CD4-positive, alpha-beta T cell treated with Interleukin-21 for 1 hour (primary cell): ENCODE measurements at places on chromosomes 5 and 9.

GRCh38 chr5:101009758-101010519, 106.9 kb upstream of the ST8SIA4 start:
- no peak for DNase-seq

DNA sequence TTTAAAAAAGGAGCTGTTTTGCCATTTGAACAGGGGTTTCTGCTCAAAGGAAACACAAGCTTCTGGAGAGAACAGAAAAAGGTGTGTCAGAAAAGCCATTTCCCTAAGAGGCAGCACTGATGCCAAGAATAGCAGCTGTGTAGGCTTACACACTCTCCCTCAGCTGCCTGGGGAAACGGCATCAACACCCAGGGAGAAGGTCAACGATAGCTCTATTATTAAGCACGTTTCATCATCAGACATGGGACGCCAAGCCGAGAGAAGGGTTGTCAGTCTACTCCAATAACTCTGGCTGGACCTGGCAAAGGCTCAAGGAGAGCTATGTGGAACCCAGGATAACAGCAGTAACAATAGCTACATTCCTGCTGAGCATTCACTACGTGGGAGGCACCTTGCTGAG, 314.2 kb downstream of the CDK5RAP2 start:
- no peak for DNase-seq

GRCh38 chr5:120464627-120465435, 731 bp downstream of the PRR16 start:
- DNase-seq: no peak

GRCh38 chr5:178788381-178789085, 58.1 kb upstream of the ZNF354A start:
- no peak for DNase-seq

DNA sequence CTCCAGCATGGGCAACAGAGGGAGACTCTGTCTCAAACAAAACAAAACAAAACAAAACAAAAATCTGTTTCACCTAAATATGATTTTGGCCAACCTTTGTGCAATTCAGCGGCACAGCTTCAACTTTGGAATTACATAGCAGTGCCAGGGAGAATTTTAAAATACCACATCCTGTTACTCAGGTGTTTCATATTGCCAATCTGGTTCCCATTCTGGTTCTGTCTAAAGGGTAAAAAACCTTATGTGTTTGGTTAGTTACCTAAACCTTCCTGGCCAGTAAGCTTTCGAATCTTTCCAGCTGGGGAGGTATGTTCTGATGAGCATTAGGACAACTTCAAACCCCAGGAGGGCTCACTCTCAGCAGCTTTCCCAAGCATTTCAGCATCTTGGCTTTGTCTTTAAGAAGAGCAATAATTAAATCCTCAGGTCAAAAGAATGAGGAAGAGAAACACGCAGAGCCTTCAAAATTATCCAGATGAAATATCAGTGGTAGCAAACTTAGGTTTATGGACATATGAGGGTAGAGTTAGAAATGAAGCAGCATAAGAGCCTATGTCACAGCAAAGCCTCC, 2.7 kb downstream of the DAB2 start:
- DNase-seq: no peak

DNA sequence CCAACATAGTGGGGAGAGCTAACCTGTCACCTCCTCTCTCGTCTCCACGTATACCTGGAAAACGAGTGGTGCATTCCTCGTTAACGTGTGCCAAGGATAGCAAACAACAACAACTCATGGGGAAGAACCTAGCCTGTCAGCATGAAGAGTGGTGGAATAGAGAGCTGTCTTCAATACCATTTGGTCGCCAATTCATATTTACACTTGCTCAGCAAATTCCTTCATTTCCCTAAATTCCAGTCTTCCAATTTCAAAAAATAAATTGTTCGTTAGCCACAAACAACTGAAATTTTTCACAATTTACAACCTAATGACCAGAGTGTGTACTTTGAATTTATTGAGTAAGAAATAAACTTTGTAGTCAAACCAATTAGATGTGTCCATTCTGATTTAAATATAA, 344.8 kb downstream of the NTRK2 start:
- no peak for DNase-seq

DNA sequence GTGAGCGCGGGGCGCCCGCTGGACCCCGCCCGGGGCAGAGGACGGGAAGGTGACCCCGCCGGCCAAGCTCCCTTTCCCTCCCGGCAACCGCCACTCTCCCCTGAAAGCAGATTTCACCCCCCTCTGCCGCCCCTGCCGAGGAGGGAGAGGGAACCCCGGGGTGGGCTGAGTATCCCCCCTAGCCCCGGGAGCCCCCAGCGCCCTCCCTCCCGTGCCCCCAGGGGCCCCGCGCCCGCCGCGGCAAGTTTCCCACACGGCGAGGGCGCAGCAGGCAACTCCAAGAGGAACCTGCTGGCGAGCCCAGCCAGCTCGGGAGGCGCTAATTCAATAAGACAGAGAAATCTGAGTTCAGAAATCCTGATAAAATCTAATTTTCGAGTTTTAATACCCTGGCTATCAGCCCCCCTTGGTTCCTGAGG, 1.6 kb downstream of the NTNG2 start:
- no peak for DNase-seq

DNA sequence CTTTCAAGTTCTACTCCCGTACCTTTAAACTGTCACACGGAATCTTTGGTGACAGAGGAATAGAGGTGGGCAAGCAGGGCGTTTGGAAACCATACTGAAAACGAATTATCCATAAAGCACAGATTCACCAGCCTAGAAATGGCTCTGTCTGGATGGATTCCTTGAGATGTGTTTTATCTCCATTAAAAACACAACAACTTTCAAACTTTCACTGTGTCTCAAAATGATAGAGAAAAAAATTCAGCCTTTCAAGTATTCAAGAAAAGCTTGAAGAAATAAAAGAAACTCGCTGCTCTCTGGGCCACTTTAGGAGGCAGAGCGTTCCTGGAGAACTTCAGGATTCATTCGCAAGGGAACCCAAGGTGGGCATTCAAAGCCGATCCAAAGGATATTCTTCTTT, 589 bp upstream of the THBS4 start:
- DNase-seq: no peak

DNA sequence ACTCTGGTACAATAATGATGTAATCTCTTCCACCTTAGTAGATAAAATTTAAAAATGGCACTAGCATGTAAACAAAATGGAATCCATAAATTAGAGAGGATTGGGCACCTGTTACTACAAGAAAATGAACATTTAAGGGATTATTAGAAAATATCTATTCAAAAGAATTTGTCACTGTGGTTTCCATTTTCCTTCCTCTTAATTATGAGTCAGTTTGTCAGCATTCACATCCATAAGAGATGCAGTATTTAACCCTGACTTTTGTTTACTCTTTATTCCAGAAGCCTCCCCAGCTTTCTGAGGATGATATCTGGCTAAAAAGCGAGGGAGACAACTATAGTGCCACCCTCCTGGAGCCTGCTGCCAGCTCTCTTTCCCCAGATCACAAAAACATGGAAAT, 72.1 kb downstream of the C9orf152 start:
- no peak for DNase-seq

GRCh38 chr5:96079075-96079474, 117.4 kb upstream of the ELL2 start:
- no peak for DNase-seq

- DNase-seq: no peak
Observed at GRCh38 chr9:93579711-93580516, 3.5 kb downstream of the PHF2 start.

DNA sequence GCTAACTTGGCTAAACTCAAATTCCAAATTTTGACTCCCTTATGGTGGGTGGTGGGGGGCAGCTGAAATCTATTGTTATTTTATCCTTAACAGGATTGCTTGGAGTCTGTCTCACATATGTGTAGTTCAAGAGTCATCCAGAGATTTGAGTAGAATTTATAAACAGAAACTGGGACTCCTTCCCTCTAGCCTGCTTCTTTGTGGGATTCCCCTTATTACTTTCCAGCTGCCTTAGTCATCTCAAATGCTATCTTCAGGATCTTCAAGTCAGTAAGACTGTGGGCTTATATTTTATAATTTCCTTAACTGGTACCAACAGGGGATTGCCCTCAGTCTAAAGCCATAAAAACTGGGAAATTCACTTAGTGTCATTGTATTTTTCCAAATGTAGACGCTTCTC, 55.5 kb downstream of the NNT start:
- no peak for DNase-seq

GRCh38 chr9:113566712-113567071, 103.2 kb downstream of the RGS3 start:
- DNase-seq: no peak

- DNase-seq: no peak
Observed at GRCh38 chr5:6452622-6453504, 4.2 kb downstream of the UBE2QL1 start.

GRCh38 chr5:124824637-124825158, 78.3 kb upstream of the ZNF608 start:
- DNase-seq: no peak

- DNase-seq: no peak
Observed at GRCh38 chr9:86788456-86788855, 158.8 kb downstream of the GAS1 start.
